ENCODE measurements at places on chromosomes 2 and 18.

GRCh38 chr18:12458771-12459170 is 51.0 kb downstream of the PRELID3A start:
- no peak for DNase-seq

- DNase-seq, result no peak
Observed at GRCh38 chr2:150873396-150873772, 385.9 kb upstream of the RND3 start.

GRCh38 chr18:48815179-48815515 is 135.6 kb downstream of the SMAD7 start:
- DNase-seq, result no peak

DNA sequence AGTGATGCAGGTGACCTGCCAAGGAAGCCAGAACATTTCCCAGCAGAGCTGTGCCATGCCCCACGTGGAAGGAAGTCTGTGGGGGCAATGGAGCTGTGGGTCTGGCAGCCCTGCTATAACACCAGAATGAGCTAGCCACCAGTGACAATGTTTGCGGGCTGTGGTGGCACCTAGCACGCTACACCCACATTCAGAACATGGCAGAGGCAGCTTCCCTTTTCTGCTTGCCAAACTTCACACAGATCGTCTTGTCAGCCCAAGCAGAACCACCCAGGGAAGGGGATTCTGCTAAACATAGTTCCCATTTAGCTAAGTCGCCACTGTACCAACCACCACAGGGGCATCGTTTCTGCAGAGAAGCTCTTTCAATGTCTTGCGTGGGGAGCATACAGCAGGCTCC is 27.0 kb upstream of the CCDC93 start:
- no peak for DNase-seq

GRCh38 chr18:10377956-10378355 is 76.5 kb upstream of the APCDD1 start:
- no peak for DNase-seq

- no peak for DNase-seq
Observed at GRCh38 chr2:73821227-73821626, 7.5 kb upstream of the STAMBP start.

DNA sequence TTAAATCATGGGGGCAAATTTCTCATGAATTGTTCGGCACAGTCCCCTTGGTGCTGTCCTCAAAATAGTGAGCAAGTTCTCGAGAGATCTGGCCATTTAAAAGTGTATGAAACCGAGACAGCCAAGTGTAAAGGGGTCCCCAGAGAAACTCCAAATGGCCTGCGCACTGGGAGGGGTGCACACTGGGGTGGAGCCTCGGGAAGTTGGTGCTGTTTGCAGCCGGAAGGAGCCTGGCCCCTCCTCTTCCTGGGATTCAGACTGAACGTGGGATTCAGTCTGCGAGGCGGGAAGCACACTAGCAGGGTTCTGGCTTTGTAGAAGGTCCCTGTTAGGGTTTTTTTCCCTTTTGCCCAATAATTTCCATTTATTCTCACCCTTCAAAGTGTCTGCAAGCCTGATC is 48.8 kb downstream of the RABL2A start:
- DNase-seq, result no peak

GRCh38 chr18:74274700-74275099 is 17.1 kb downstream of the CYB5A start:
- no peak for DNase-seq

GRCh38 chr2:127355407-127356008 is 32.3 kb downstream of the MAP3K2 start:
- DNase-seq, result peak; percentile 9

- no peak for DNase-seq
Observed at GRCh38 chr18:25141399-25141798, 210.6 kb downstream of the ZNF521 start.

GRCh38 chr2:176187899-176188773 is at the start of gene HOXD1:
Gene HOXD1, plus strand, starts transcription at chr2:176188668. Its CDS starts 134 bp downstream, at chr2:176188802.
- no peak for DNase-seq

GRCh38 chr2:205011031-205011430 is 465.8 kb downstream of the PARD3B start:
- no peak for DNase-seq

DNA sequence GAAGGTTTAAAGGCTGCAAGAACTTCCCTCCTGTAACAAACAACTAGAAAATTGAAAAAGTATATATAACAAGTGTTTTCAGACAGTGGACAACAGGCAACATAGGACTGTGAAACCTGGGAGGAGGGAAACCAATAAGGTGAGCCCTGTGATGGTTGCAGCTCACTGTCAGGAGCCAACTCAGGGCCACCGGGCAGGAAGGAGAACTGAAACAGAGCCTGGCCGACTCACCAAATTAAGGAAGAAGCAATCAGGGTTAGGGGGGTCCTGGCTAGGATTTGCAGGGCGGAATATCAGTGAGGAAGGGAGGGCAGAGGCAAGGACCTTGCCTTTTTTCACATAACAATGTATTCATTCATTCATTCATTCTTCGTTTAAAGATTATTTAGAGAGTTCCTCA is 21.8 kb upstream of the CNRIP1 start:
- DNase-seq, result no peak

DNA sequence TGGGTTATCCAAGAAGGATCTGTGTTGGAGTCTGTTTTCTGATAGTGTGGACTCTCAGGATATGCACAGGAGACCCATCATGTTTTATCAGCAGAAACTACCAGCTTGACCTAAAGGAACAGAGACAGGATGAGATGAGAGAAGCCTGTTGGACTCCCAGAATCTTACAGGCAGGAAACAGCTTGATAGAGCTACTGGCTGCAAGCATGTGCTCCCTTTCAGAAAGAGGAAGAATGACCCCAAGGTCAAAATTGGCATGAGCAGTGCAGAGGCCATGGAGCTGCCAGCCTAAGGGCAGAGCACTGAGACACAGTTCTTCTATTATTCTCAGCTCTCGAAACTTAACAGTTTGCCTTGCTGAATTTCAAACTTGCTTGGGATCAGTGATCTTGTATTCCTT is 135.2 kb upstream of the NFATC1 start:
- DNase-seq, result no peak

DNA sequence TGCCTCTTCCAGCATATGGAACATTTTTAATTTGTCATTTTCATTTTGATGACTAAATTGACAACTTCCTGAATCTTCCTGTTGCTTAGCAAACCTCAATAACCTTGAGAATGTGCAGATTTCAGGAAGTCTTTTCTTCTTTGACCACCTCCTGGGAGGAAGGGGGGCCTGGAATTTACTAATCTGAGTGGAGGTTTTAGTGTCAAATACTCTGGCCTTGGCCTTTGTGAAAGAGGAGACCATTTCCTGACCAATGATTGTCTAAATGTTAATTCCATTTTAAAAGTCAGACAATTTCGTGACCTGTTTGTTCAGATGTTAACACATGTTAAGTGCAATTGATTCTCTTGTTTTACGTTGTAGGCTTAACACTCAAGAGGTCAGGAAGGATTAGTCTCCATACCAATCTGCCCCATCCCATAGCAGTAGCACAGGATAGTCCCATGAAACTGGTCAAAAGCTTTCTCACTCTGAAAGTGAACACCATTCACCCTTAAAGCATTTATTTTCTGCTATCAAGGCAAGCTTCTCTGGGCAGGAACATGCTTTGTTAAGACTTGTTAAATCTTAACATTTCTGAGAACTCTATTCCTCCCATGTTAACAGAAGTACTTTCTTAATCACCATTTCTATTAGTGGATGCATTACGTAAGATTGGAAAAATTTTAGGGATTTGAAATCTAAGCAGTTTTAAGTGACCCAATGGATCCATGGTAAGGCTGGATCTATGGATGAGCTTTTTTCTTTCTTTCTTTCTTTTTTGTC is 219.6 kb downstream of the RND3 start:
- no peak for DNase-seq

DNA sequence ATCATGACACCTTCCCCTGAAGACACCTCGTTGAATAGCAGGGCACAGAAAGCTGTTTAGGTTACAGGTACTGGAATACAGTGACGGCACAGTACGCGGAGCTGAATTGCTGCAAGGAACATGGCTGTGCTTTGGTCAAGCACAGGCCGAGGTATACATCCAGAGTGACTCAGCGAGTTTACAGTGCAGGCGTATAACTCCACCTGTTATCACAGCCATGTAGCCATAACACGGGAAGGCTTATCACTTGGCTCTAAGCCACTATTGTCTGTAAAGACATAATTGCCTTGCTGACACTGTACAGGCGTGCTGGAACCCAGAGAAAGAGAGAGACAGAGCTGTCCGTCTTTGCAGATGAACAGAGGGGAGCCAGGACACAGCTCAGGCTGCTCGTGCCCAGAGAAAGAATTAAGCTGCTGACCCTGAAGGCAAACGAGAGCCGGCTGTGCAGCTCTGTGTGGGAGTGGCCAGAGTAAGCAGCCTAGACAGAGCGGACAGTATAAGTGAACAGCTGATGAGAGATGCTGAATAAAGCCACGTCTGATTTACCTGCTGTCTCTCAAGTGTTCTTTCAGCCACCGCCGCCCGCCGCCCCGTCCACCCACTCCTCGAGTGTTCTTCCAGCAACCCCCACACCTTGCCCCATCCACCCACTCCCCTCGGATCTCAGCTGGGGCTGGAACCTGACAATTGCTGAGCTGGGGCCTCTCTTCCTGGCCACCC is 87.3 kb upstream of the PPP1CB start:
- DNase-seq, result no peak

DNA sequence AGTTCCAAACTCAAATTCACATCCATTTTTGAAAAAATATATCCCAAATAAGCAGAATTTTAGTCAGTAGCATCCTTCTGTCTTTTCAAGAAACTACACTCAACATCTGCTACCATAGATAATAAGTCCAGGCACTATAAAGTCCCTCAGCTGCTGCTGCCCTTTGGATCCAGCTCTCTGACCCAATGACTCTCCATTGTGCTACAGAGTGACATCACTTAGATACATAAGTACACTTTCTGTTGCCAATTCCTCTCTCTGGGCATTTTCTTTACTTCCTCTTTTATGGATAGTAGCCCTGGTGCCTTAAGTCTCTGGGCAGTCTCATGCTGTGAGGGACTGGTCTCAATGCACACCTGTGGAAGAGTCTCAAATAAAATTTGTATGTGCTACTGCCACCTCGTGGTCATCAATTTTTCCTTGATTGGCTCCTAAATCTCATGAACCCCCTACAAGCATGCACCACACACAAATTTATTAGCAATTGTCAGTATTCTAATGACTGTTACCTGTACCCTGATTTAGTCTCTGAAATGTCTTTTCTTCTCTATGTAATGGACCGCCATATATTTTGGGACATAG is 219.2 kb downstream of the LRP1B start:
- no peak for DNase-seq

DNA sequence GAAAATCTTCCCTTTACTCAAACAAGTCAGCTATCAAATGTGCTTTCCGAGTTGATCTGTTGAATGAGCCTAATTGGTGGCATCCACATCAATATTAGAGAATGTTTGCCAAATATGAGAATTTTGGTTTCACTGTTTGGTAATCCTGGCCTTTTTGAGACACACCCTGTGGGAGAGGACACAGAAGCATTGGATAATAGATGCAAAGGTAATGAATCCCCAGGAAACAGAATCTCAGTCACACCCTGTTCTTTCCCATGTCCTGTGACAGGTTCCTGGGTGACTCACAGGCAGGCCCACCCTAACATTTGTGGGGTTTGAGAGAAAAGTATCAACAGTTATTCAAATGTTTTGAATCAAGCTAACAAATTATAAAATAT is 99.8 kb upstream of the PELI1 start:
- DNase-seq, result no peak
